ENCODE measurements at places on chromosomes 1 and 21.

DNA sequence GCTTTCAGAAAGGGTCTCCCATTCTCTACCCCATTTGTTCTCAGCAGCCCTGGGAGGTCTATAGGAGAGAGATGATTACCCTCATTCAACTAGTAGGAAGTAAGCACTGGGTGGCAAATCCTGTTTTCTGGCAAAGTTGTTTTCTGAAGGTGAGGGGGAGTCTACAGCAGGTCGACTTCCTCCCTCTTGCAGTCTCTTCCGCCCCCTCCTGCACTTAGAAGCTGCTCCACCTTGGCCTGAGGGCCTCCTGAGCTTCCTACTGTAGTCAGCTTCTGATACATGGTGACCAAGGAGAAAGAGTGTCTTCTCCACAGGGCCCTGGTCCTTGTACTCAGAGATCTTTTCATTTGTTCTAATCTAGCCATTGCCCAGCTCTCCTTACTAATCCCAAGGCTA, 93.1 kb downstream of the RGL1 start:
- no peak for DNase-seq

DNA sequence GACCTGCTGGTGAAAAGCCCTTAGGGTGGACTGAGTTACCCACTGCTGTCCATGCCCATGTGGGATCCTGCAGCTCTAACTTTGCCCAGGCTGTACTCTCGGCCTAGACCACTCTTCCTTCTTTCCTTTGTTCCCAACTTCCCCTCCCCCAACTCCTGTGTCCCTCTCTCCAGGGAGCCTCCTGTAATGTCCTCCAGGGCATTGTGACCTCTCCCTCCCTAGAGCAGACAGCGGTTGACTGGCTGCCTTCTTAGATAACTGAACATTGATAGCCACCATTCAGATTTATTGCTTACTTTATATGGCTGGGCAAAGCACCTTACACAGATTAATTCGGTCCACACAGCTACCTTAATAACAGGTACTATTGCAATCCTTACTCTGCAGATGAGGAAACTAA, 5.0 kb downstream of the RUNX1 start:
- DNase-seq: no peak

DNA sequence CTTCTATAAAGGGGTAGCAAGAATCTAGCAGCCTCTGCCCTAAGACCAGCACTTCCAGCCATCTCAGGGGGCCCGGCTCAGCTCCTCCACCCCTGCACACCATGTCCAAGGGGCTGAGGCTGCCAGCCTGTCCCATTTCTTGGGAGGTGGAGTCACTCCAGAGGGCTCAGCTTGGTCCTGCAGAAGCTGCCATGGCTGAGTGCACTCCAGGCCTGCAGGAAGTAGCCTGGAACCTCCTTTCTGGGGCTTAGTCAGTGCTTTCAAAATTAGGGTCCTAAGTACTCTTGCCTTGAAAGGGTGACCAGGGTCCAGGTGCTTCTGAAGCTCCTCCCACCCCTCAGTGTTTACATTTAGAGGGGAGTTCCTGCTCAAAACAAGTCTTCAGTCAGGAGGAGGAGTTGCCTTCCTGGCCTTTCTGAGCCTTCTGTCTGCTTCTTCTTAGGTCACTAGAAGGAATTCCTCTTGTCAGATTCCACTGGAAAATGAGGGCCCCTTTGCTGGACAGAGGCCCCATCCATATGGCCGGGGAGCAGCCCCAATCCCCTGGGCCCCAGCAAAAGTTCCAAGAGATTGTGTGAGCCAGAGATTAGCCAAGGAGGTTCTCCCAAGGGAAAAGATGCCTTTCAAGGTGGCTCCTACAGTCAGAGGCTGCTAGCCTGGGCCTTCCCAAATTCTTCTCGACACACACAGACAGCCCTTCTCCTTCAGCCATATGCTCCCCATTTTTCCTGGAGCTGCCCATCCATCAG, 128.1 kb upstream of the VAMP3 start:
- no peak for DNase-seq

GRCh38 chr1:42773420-42773819, 6.4 kb downstream of the C1orf50 start:
- no peak for DNase-seq

- DNase-seq: no peak
These were observed 54.1 kb downstream of the KCNJ15 start for GRCh38 chr21:38310646-38311485.

DNA sequence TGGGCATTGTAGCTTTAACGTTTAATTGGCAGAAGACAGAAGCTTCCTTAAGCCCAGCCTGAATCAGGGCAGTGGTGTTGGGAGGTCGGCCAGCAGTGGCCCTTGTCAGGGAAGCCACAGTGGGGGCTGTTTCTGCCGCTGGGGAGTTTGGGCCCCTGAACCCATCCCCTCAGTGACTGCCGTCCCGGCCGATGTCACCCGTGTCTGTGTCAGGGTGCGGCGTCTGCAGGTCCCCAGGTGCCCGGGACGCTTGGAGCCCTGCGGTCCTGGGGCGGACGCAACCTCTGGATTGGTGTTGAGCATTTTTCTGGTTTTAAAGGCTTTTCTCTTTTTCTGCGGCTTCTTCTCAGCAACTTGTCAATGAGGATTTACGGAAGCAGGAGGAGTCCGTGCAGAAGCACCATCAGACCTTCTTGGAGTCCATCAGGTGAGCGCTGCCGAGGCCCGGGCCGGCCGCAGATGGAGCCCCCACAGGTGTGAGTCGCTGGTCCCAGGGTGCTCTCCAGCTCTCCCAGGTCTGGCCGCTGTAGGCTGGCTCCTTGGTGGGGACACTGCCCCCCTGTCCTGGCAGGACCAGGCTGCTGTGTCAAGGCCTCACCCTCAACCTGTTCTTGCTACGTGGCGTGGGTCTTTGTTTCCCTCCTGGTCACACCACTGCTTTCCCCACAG, 2.3 kb downstream of the ATAD3C start:
- no peak for DNase-seq

DNA sequence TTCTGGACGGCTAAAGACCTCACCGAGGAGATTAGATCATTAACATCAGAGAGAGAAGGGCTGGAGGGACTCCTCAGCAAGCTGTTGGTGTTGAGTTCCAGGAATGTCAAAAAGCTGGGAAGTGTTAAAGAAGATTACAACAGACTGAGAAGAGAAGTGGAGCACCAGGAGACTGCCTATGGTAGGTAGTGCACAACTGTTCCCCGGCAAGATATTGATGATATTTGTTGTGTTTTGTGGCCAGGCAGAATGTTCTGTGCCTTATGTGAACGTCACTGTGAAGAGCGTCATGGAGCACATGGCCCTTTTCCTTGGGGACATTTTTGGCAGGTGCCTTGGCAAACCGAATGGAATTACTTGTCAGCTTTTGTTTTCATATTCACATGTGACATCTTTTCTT, 191.7 kb downstream of the DISC1 start:
- no peak for DNase-seq

- no peak for DNase-seq
These were observed 11.2 kb downstream of the F11R start for GRCh38 chr1:161009602-161010211.

- no peak for DNase-seq
These were observed 13.6 kb downstream of the GABRD start for GRCh38 chr1:2032737-2033136.

DNA sequence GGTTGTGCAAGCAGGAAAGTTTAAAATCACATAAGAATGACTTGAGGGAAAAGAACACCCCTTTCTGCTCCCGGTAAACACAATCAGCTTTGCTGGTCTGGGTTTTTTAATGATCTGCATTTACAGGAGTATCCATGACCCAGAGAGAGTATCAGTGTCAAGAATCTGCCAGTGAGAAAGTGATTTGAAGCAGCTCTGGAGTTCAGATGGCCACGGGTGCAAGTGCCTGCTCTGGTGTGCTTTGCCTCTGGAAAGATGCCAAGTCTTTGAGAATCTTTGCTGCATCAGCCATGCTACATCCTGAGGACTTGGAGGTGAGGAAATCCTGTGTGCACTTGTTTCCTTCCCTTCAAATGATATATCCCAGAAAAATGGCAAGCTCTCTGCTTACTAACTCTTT, 18.6 kb upstream of the MYSM1 start:
- DNase-seq: no peak

- DNase-seq: no peak
These were observed 7.6 kb upstream of the SLC30A1 start for GRCh38 chr1:211586538-211586937.

GRCh38 chr1:226026833-226027232, 27.7 kb upstream of the SDE2 start:
- no peak for DNase-seq

- no peak for DNase-seq
These were observed 116.1 kb downstream of the PSMG1 start for GRCh38 chr21:39066829-39067780.

DNA sequence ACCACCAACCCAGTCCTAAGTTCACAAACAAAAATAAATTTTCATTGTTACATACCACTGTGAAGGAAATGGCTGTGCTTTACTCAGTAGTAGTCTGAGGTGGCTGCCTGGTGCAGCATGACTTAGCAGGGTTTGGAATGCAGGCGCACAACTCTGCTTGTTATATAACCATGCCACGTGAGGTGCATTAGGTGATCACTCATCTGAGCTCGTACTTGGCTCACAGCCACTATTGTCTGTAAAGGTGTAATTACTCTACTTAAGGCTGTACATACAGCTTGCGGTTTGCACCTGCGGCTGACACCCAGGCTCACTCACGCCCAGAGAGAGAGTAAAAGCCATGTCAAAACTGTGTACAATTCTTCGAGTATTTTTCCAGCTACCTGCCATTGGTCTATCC, 599.4 kb downstream of the LTN1 start:
- DNase-seq: peak; percentile 52

GRCh38 chr1:178086294-178086693, 7.6 kb upstream of the RASAL2 start:
- no peak for DNase-seq

DNA sequence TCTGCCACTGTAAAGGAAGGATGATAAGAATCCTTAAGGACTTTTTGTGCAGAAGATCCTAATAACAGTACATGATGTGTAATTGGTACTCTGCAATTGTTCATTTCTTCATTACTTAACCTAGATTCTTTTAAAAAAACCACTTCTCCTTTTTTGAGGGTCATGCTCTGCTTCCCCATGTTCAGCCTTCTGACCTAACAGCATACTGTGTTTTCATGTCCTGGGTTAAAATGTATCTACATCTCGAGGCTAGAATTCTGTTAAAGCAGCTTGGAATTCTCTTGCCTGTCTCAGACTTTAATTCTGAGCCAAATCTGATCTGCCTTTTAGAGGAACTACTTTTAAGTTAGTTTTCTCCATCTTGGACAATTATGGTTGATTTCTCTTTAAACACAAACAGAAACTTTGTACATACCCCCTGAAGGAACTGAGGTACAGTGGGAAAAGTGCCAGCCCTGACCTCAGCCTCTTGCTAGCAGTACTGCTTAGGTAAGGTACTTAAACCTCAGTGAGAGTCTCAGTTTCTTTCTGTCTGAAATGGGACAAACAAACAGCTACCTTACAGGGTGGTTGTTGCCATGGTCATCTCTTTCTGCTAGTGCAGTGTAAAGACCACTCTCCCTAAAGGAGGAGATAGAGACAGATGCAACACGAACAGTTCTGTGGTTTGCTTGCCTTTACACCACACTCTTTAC, 103.2 kb upstream of the DYNLT5 start:
- no peak for DNase-seq

Measured in left renal pelvis (tissue), 4 donors.